Nephron progenitor cell (in vitro differentiated cells): ENCODE measurements at places on chromosomes 5 and 9.

DNA sequence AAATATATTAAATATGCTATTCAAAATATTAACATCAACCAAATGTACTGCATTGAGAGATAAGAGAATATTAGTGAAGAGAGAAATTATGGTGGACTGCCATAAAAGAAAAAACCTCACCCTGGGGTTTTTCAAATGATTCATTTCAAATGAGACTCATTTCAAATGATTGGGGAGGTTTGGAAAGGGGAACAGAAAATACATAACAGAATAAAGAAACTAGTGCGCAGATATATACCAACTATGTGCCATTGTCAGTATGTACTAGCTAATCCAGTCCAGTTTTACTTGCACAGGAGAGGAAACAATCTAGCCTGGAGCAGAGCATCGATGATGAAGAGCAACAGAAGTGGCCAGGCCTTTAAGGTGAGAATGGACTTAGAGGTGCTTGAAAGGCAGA is 651.6 kb upstream of the RORB start:
- DNase-seq, result no peak

DNA sequence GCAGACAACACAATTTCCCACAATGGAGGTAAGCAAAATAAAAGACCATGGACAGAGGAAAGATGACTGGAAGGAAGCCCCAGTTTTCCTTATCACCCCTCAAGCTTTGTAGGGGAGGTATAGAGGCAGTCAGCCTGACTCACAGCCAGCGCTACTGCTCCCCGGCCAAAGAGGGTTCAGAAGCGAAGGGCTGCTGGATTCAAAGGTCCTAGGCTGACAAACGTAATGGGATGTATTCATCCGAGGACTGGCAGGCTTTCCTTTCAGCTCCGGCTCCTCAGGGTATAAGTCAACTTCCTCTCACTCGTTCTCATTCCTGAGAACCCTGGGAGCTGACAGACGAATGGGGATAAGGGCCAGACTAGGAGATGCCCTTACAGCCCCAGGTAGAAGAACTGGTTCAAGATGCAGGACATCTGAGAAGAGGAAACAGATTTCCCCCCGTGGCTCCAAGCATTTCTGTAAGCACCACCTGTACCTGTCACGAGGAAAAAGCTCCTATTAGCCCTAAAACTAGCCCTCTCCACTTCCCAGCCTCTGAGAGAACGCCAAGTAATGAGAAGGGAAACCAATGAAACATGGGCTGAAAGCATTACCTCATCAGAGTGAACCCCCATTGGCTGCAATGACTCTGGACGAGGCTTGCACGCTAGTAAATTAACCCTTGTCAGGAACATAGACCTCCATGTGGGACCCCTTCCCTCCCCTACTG is 22.1 kb upstream of the FAM13B start:
- no peak for DNase-seq

GRCh38 chr9:72129271-72130156 is 19.7 kb upstream of the GDA start:
- DNase-seq, result no peak

DNA sequence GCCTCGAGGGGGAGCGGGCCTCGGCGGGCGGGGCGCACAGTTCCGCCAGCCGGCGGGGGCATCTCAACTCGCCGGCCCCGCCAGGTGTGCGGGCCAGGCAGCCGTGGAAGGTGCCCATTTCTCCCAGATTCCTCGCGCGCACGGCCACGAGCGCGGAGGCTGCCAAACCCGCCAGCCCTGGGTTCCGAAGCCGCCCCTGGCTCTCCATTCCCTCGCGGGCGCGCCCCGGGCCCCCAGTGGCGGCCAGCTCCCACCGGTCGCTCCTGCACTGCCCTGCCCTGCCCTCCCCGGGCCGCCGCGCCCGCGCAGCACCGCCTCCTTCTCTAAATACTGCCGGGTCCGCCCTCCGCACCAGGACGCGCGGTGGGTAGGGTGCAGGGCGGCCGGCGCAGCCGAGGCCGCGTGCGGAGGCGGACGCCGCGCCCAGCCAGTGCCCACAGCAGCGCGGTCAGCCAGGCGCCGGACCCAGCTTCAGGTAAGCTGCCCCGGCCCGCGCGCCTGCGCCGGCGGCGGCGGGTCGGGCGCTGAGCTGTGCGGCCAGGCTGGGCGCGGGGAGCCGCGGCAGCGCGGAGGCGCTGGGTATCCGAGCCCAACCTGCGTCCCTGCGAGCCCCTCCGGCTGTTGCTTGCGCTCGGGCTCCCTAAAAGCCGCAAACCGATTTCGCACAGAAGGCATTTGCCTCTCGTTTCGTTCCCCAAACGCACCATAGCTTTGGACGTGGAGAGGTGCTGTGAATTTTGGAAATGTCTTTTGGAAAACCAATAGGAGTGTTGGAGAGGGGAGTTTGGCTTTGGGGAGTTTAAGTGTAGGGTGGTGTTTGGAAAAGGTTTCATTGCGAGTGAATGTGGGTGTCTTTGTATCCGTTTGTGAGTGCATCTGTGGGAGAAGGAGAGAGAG is at the start of gene TMEM171:
TMEM171 (plus strand) TSS at position 354 of the 897 bp plus-strand sequence. CDS start 2,799 bp downstream, outside the sequence.
- DNase-seq, result peak; percentile 71

DNA sequence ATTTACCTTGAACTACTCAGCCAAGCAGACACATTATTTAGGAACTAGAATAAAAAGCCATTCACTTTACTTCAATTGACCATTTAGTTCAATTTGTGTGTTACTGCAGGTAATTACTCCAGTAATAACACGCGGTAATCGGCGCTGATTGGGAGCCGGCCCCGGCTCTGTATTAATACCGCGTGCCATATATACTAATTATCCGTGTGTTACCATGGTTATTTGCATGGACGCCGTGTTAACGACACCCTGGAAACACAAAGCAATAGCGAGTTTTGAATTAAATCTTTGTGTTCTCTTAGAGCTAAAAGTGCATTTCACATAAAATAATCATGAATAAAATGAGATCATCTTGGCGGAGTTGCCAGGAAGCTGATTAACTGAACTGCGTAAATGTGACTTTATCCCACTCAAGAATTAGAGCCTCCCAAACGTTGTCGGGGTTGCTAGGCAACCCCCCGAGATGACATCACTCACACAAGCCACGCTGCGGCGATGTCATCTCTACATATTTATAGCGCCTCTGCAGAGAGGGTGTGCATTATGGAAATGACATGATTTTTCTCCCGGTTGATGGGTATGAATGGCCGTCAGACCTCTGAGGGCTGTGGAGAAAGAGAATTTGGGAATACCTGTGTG is 41.4 kb upstream of the RNU6ATAC start:
- DNase-seq, result no peak

DNA sequence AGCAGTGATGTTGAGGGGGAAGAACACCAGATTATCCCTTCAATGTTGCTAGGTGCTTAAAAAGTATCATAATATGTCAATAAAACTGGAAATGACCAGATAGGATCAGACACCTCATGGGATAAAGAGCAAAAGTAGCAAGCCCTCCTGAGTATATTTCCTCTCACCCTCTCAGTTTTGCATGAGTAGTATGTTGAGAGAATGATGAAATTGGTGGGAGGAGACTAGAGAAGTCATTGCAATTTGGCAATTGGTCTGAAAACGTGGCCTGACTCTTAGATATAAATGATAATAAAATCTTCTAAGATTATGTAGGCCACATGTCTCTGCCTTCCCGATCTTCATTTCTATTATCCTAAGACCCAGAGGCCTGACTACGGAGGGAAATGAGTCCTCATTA is 151.2 kb upstream of the ARRDC3 start:
- no peak for DNase-seq

DNA sequence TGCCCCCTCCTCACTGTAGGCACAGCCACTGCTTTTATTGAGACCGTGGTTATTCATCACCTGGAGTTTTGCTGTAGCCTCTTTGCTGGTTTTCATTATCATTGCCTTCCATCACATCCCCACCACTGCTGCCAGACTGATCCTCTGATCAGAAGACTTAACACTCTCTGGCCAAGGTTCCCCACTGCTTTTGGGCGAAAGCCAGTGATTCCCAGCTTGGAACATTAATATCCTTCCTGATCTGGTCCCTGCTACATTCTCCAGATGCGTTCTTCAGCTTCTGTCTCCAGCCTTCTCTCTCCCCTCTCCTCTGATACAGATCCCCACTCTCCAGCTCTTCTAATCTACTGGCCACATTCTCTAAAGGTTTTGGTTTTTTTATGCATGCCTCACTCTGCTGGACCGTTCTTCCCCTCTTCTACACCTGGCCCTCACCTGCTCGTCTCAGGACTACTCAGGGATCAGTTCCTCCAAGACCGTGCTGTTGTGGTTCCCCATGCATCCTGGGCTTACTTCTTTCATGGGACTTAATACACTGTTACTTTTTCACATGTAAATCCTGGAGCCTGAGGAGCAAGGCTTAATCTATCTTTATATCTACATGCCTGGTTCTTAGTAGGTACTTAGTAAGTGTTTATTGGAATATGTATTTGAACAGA is 115.0 kb downstream of the PRKACG start:
- DNase-seq, result no peak

- DNase-seq, result no peak
Observed at GRCh38 chr5:66134407-66134861, 9.7 kb upstream of the SREK1 start.

- no peak for DNase-seq
Observed at GRCh38 chr5:86570427-86571083, 47.2 kb upstream of the COX7C start.

DNA sequence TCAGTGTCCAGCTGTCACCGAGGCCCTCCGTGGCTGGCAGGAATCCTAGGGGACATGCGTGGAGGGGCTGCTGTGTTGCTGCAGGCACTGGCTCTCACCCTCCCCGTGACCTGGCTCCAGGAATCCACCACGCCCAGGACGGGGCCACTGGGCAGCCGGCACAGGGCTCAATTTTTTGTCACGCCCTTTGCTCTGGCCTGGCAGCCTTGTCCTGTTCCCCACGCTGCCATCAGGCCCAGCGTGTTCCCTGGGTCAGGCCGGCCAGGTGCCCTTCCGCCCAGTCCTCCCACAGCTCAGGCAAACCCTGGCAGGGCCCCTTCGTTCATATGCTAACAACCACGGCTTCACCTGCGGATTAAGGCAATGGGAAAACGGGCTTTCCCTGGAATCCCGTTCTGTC is 37.3 kb downstream of the PROP1 start:
- no peak for DNase-seq

DNA sequence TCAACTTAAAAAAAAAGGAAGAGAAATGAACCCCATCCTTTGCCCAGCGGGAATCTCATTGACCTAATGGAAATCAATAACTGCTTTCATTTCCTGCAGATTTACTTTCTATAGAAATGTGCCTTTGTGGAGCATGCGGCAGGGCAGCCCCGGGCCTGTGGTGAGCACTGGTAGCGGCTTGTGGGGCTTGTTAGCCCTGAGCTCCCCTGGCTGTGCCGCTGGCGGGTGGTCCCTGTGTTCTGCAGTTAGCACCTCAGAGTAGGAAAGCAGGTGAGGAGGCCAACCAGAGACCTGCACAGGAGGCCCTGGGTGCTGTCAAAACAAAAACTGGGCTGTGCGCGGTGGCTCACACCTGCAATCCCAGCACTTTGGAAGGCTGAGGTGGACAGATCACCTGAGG is 76.8 kb upstream of the CDK20 start:
- DNase-seq, result no peak

GRCh38 chr9:89478821-89479668 is 18.9 kb downstream of the SEMA4D start:
- no peak for DNase-seq

- no peak for DNase-seq
Observed at GRCh38 chr9:6433410-6433809, 20.4 kb downstream of the UHRF2 start.

GRCh38 chr9:130177898-130178805 is 5.9 kb downstream of the NCS1 start:
- DNase-seq, result no peak

GRCh38 chr9:34171753-34172535 is 6.9 kb upstream of the UBAP1 start:
- DNase-seq, result no peak

- no peak for DNase-seq
Observed at GRCh38 chr5:138772986-138773594, 19.9 kb downstream of the CTNNA1 start.

GRCh38 chr9:107034831-107035230 is 171.9 kb downstream of the ZNF462 start:
- DNase-seq, result no peak

- DNase-seq, result no peak
Observed at GRCh38 chr9:89742660-89743059, 137.8 kb downstream of the GADD45G start.

DNA sequence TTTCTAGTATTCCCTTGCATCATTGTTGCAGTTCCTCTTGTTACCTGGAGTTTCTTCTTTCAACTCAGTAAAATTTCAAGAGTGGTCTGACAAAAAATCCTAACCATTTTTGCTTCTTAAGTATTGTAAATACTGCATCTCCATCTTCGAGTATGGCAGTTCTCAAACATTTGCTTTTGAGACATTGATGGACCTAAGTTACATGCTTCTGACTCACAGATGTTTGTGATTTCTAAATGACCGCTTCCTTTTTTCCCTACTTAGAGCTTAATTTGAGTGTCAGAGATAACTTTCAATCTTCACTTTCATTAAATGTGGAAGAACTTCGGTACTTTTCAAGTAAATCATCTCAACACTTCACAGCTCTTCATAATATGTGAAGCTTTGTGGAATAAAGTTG is 4.2 kb downstream of the UHRF2 start:
- no peak for DNase-seq

GRCh38 chr5:88144219-88145001 is 124.2 kb downstream of the TMEM161B start:
- peak; percentile 18 for DNase-seq

GRCh38 chr9:17064558-17064957 is 70.3 kb upstream of the CNTLN start:
- DNase-seq, result no peak

DNA sequence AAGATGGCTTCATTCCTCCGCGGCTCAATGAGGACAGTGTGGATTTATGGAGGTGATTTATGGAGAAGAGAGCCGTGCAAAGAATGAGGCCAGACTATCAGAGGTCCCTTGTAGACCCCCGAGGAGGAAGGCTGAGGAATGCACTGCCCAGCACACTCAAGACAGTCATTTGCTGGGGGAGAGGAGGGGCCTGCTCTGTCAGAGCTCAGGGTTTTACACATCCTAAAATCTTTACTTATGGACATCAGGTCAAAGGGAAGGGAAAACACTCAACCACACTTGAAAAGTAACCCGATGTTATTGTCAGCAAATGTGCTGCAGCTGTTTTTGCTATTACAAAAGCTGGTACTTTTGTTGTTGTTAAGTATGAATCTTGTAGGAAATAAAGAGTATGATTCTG is 289.5 kb downstream of the SLIT3 start:
- peak; percentile 40 for DNase-seq

- no peak for DNase-seq
Observed at GRCh38 chr5:157744051-157745011, 819 bp downstream of the LSM11 start.

- no peak for DNase-seq
Observed at GRCh38 chr5:158492841-158493242, 606.9 kb downstream of the EBF1 start.

DNA sequence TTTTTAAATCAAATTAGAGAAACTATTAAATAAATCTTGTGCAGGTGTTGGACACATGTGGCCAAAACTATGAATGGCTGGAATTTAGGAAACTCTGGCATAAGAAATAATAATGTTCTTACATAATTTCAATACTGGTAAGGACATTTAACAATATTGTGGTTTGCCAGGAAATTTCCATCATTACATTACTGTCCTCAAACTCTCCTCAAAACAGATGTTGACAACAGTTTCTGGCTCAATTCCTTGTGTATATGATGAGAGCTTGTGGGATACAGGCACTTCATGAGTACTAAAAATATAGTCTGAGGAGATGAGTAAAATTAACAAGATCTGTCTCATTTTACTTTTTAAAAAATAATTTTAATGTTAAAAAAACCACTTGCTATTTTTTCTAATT is 27.9 kb downstream of the MCTP1 start:
- no peak for DNase-seq
